ENCODE measurements at places on chromosomes 2 and 18.

GRCh38 chr2:54455563-54456361 is at the start of gene SPTBN1:
TSS of gene SPTBN1 (plus strand) at chr2:54456327. CDS start at chr2:54526419, 70,092 bp downstream.
- peak; percentile 86 for DNase-seq

- DNase-seq = no peak
Observed at GRCh38 chr18:57294547-57294946, 57.8 kb upstream of the ST8SIA3 start.

- no peak for DNase-seq
Observed at GRCh38 chr2:152432206-152432653, 97.3 kb downstream of the FMNL2 start.

DNA sequence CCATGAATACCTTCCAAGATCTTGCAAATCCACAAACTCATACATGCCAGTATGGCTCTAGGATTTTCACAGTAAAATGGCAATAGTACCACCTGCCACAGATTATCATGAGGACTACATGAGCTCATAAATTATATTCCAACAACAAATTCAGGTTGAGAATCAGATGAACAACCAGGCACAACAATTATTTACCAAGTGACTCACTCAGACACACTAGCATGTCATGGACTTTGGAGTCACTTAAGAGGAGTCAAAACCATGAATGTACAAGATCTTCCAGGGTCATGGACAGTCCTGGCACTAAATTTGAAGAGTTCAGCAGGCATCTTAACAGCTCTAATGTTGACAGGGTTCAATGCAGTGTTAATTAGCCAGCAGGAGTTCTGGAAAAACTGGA is 34.4 kb upstream of the BZW1 start:
- no peak for DNase-seq

GRCh38 chr2:178579006-178579405 is 98.7 kb downstream of the PLEKHA3 start:
- no peak for DNase-seq

- no peak for DNase-seq
Observed at GRCh38 chr2:145012214-145012670, 492.3 kb upstream of the ZEB2 start.

DNA sequence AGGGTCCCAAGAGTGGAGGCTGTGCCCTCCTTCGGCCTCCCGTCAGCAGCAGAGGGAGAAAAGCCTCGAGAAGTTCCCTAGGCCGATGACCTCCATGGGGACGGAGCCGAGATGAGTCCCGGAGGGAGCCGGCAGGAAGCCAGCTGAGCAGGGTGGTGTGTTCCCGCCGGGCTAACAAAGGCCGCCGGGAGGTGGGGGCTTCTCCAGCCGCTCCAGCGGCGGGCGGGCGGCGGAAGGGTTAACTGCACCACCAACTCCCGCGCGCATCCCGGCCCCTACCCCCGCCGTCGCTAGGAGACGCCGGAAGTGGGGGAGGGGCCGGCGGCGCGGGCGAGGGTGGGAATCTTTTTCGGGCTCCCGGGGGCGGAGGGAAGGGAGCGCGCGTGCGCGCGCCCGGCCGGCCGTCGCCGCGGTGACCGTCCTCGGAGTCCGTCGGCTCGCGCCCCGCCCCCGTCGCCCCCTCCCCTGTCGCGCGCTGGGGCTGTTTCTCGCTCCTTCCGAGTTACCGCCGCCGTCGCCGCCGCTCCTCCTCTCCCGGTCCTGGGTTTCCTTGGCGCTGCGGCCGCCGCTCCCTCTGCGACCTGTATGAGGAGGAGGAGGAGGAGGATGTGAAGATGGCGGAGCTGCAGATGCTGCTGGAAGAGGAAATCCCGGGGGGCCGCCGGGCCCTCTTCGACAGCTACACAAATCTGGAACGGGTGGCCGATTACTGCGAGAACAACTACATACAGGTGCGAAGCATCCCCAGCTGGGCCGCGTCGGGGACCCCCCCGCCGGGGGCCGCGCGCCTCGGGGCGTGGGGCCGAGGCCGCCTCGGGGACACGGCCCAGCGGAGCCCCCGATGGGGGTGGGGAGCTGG is at the start of gene ABI2:
Gene ABI2, plus strand, starts transcription at position 494 of the 859 bp plus-strand sequence. Its CDS starts 121 bp downstream, at position 615.
- peak; percentile 97 for DNase-seq

DNA sequence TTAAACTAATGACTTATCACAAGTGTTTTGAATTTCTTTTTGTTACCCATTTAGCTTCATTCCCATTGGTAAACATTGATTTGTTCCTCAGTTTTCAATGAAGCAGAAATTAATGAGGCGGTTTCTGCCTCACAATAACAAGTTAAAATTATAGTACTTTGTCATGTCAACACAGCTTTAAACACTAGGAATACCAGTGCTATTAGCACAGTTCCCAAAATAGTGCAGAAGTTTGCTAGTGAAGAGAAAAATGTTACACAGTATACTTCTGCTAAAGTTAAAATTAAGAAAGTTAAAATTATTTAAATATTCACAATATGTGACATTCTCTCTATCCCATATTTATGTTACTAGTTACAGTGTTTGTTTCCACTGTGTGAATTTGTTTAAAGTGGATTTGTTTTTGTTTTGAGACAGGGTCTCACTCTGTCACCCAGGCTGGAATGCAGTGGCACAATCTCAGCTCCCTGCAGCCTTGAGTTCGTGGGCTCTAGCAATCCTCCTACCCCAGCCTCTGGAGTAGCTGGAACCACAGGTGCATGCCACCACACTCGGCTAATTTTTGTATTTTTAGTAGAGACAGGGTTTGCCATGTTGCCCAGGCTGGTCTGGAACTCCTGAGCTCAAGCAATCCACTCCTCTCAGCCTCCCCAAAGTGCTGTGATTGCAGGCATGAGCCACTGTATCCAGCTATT is 3.8 kb upstream of the CHN1 start:
- DNase-seq = no peak

- DNase-seq = no peak
Observed at GRCh38 chr18:44896846-44897245, 216.2 kb downstream of the SETBP1 start.

DNA sequence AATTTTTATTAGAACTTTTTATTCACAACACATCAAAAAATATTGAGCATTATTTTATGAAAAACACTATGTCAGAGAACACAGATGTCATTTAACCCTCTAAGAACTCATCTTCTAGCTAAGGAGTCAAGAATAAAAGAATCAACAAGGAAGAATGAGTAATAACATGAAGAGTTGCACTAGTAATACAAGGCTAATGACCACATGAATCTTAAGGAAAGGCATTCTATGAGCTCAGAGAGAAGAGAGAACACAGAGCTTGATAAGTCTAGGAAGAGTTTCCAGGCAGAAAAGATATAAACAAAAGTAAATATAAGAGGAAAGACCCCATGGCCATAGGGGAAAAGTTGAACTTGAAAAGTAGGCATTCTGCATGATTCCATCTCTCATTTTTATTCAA is 166.5 kb downstream of the MAIP1 start:
- no peak for DNase-seq

- DNase-seq = no peak
Observed at GRCh38 chr2:75513616-75514170, 47.0 kb downstream of the EVA1A start.

DNA sequence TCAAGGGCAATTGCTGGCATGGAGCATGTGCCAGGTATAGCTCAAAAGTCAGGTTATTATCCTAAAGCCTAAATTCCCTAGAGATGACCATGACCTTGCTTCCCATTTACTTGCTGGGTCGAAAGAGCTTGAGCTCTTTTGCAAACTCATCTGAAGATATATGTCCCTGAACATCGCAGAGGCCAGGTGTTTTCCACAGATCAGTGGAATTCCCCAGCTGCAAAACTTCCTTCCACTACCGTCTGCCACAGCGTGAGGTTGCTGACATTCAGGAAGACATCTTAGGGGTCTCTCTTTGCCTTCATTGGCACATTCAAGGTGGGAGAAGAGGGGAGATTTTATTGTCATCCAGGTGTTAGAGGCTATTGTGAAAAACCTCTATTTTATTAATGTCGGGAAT is 171.0 kb downstream of the MIB1 start:
- no peak for DNase-seq

DNA sequence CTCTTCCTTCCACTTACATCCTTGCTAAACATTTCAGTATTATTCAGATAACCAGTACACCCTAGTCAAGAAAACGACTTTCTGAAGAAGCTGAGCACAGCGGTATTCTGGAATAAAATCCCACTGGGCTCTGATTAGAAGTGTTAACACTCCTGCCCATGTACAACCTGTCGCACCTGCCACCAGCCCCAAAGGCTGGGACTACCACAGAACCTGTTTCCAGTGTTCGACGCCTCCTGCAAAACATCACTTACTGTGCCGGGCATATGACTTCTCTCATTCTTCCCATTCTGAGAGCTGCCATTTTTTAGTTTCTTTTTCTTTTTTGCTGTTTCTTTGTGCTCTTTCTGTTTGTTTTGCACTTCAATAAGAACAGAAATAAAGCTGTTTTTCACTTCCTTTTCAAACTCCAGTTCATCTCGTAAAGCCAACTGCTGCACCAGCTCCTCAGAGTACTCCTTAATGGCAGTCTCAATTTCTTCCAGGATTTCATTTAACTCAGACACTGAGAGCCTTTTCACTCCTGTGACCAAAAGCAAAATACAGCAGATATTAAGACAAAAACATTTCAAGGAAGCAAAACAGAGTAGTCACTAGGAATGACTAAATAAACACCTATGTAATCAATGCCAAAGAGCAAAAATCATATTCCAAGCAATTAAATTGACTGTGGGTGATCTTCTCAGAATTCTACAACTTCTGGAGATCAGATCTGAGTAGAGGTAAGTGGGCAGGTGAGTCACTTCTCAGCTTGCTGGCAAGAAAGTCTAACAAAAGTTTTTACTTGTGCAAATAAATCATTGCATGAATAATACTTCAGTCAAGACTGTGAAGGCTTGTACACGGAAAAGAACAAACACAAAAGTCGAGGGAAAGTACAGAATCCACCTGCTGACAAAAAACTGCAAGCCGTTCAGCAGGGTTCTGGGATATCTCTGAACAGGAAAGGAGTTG is 19.3 kb downstream of the FEZ2 start:
- DNase-seq = no peak

GRCh38 chr2:214837466-214837865 is 28.0 kb upstream of the BARD1 start:
- DNase-seq = no peak

DNA sequence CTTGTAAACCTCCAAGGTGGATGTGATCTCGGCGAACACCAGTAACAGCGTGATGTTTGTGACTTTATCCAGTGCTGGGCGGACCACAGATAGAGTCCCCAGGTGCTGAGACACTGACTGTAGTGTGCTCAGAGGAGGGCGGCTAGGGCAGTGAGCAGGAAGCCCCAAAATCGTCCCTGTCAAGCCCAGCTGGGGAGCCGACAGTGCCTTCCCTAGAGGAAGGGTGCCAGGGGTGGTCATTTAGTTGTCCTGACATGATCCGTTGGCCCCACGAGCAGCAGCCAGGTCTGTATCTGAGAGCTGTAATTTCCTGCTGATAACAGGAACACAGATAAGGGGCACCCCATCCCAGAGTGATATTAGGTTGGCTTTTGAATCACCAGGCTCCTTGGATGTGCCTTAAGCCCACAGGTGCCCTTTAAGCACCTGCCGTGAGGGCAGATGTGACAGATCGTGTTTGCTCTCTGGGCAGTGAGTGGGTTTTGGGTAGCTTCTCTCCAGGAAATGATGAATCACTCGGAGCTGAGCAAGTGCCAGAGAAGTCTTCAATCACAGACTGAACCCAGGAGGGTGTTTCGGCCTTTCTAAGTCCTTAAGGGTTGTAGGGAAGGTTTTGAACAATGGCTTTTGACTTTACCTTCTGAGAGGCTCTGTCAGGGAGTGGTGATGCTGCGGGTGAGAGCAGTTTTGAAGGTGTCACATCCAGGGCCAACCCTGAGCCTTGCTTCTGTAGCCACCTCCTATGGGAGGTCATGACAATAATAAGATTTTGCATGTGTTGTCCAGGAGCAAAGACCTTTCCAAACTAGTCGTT is 7.7 kb downstream of the LPIN1 start:
- DNase-seq = no peak

DNA sequence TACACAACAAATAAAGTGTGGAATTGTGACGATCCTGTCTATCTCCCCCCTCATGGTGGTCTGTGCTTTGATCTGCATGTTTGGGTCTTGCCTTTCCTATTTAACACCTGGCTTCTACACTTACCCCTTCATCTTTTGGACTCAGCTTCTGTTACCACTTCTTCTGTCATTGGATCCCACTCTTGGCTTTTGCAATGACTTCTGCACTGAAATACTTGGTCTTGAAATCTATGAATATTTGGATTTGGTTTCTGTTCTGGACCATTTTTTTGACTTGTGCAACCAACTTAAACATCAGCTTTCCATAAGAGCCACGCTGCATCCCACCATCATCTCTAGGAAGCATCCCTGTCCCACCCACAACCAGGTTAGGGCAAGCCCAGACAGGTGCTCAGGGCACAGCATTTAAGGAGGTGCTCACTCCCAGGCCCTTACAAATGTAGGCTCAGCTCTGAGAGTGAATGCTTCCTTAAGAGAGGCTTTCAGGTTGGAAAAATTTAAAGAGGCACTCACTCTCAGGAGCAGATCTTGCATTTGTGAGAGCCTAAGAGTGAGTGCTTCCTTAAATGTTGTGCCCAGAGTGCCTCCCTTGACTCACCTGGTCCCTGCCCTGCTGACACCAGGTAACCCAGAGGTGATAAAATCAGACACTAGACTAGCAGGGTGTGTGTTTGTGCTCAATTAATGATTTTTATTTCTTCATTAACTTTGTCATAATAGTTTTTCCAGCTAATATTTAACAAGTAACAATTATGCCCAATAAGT is 124.5 kb upstream of the SH3BP4 start:
- DNase-seq = no peak

DNA sequence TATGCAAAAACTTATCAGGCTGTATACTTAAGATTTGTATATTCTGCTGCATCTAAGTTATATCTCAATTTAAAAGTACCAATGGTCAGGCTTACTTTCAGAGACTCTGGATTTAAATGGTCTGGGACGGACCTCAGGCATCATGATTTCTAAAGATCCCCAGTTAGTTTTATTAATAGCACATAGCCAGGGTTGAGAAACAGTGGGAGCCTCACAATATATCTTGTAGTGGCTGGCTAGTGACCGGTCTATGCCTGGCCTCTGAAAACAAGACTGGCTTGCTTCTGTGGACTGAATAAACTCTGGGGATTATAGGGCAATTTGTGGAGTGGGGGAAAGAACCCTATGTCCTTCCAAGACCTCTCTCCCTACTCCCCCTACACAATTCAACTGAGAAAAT is 162.5 kb upstream of the SLC1A4 start:
- DNase-seq = no peak

DNA sequence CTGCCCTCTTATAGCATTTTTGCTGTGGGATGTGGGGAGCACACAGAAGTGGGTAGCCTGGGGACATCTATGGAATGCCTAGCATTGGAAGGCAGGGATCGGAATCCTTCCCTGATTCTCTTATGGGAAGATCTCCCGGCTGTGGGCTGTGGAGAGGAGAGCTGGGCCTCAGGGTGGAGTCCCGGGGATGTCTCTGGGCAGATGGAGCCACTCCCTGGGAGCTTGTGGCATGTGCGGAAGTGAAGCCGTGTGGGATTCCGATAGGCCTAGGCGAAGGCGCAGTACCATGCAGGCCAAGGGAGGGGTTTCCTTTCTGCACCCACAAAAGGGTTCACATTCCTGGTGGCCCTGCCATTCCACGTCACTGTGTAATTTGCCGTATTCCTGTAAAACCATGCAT is 87.9 kb downstream of the GLI2 start:
- DNase-seq = no peak
